ENCODE measurements at places on chromosomes 5 and 9.

GRCh38 chr5:164708831-164709230 is 1203.4 kb downstream of the MAT2B start:
- no peak for DNase-seq

GRCh38 chr5:155189981-155190380 is 176.4 kb downstream of the KIF4B start:
- no peak for DNase-seq

GRCh38 chr9:69861011-69861410 is 40.4 kb downstream of the CFAP95 start:
- no peak for DNase-seq

GRCh38 chr5:122906768-122907167 is 61.4 kb downstream of the SNX24 start:
- no peak for DNase-seq

DNA sequence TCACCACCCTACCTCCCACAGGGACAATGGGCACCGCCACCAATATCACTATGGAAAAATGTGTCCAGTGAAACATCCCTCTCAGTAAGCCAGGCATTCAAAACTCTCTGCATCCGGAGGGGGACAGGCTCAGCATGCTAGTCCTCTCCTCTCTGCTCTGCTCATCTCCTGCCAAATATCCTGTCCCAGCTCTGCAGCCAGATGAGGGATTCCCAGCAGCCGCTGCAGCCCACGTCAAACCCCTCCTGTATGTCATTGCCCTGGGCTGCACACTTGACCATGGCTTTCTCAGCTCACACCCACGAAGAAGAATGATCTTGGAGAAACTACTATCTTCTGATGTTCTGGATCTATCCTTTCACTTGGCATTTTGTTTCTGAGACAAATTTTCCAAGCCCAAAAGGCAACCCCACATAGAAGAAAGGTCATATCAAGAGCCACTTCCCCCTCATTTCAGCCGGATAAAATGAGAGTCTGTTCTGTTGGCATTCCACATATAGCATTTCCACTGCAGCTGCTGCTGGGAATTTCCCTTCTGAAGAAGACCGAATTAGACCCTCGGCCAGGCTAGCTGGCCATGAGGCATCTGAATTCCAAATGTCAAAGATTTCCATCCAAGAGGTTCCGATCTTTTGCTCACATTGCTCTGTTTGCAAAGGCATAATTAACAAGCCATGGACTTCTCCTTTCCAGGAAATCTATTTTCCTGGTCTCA is 338.0 kb downstream of the ACTL7B start:
- DNase-seq = no peak

- no peak for DNase-seq
Measured at GRCh38 chr9:108411632-108412031, 444.2 kb downstream of the ACTL7B start.

- no peak for DNase-seq
Measured at GRCh38 chr5:159821461-159821940, 94.8 kb upstream of the ADRA1B start.

DNA sequence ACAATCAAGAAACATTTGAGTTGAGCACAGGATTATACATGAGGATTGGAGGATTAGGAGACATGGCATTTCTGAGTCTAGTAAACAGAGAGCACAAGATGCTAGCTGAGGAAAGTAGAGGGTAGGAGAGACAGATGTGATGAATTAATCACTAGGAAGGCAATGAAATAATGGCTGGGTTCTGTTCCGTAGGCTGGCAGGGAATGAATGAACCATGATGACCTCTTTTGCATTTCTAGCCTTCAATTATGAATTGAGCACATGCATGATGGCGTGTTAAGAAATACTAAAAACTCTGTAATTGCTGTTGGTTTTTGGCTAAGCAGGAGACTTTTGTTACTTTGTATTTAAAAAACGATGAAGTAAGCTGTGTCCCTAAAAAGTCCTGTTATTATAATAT is 420.0 kb upstream of the TLE4 start:
- no peak for DNase-seq

GRCh38 chr5:59516161-59516560 is 377.4 kb downstream of the PDE4D start:
- no peak for DNase-seq

- no peak for DNase-seq
Measured at GRCh38 chr5:154288145-154288544, 97.6 kb downstream of the GALNT10 start.

GRCh38 chr9:113566016-113566711 is 102.6 kb downstream of the RGS3 start:
- DNase-seq = no peak

DNA sequence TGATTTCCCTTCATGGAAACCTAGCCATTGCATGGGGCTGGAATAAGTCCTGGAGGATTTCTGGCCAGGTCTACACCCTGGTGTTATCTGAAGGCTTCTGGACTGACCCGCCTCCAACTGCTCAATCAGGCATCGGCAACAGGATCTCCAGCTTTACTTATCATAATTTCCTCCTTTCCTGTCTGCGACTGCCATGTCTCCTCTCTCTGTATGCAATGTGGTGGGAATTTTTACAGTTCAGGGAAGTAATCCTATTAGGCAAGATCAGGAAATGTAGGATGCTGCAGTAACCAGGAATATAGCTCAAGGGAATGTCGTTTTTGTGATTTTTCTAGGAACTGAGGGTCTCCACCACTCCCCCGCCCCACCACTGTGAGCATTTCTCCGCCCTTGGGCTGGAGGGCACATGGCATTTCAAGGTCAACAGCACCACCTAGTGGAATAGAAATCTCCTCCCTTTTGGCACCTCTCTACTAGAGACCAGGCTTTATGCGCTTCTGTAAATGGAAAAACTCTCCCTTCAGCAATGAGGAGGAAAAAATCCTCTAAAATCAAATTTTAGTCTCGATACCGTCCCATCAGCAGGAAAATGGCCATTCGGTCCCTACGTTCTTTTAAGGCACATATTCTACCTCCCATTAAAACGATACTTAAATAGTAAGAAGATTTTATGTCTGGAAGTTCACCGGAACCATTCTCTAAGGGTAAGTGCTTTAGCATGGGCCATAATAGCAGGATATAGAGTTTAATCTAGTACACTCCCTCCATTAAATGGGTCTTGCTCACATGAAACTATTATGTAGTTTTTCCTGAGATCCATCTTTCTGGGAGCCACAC is 93.0 kb downstream of the YTHDC2 start:
- DNase-seq = peak; percentile 50

DNA sequence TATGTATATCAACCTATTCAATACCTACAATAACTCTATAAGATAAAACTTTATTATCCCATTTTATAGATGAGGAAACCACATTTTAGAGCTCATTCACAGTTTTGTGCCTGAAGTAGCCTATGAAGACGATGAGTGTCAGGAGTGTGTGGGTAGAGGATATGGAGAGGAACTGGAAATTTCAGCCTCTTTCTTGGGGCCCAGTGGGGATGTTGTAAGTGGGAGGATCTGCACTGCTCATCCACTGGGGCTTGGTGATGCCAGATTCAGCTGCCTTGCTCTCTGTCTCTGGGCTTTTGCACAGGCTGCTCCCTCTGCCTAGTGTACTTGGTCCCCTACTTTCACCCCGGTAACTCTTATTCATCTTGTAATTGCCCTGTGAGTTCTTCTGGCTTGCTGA is 194.7 kb downstream of the SREK1 start:
- no peak for DNase-seq

- no peak for DNase-seq
Measured at GRCh38 chr9:14849851-14850250, 60.4 kb downstream of the FREM1 start.

DNA sequence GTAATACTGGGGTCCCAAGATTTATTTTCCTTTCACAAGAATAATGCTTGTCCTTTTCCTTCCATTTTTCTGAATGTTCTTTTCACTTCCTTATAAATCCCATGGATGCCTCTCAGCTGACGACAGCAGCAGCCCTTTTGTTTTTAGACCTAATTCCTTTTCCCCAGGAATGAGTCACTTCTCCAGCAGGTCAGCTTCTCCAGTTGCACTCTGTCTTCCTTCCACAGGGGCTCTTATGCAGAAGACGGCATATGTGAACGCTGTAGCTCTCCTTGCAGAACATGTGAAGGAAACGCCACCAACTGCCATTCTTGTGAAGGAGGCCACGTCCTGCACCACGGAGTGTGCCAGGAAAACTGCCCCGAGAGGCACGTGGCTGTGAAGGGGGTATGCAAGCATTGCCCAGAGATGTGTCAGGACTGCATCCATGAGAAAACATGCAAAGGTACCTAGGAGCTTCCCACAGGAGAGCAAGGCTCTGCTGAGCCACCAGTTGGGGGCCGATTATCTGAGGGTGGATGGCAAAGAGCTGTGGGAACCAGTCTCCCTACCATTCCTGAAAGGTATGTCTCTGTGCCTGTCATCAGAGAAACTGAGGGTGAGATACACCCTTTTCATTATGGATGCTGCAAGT is 72.9 kb downstream of the RFK start:
- DNase-seq = no peak

DNA sequence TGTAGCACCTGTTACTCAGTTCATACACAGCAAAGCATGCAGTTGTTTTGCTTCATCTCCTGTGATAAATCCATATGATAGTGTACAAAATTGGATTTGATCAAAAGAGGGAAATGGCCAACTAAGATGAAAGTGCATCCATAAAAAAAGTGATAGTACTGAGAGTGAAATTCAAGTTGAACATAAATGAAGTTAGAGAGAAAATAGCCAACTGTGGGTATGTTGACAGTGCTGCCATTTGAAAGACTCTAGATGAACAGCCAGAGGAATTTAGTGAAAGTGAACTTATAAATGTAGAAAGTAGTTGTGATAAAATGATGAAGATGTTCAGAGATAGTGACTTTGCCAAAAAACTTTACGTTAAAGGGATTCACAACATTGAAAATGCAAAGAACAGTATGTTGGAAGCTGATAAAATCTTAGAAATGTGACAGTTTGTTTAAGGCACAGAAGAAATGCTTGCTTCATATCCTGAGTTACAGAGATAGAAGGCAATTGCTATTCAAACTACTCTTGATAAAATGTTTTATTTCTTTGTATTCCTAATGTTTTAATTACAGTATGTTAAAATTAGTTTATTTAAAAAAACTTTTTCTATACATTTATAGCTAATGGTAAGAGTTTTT is 119.7 kb downstream of the DMXL1 start:
- no peak for DNase-seq

DNA sequence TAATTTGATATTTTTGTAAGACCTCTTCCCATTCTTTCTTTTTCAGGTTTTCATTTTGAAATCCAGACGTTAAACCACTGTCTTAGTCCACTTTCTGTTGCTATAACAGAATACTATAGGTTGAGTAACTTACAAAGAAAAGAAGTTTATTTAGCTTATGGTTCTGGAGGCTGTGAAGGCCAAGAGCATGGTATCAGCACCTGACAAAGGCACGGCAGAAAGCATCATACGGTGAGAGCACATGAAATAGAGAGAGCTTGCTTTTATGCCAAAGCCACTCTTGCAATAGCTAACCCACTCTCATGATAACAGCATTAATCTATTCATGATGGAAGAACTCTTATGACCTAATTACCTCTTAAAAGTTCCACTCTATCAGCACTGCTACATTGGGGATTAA is 255.6 kb upstream of the PDE4D start:
- no peak for DNase-seq

- DNase-seq = no peak
Measured at GRCh38 chr5:51347704-51348103, 35.5 kb upstream of the ISL1 start.

DNA sequence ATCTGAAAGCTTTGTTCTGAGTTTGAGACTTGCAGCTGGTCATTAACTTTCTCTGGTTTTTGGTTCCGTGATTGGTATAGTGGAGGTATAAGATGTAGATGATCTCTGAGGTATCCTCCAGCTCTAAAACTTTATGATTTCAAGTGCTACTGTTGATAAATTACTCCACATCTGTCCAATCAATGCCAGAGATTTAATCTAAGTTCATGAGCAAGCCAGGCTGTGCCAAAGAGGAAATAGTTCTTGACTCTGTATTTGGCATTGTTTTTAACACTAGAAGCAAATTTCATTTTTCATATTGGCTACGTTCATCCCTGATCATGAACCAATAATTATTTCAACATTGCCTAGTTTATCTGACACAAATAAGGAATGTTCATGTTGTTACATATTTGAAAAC is 28.5 kb upstream of the CHD1 start:
- DNase-seq = no peak

DNA sequence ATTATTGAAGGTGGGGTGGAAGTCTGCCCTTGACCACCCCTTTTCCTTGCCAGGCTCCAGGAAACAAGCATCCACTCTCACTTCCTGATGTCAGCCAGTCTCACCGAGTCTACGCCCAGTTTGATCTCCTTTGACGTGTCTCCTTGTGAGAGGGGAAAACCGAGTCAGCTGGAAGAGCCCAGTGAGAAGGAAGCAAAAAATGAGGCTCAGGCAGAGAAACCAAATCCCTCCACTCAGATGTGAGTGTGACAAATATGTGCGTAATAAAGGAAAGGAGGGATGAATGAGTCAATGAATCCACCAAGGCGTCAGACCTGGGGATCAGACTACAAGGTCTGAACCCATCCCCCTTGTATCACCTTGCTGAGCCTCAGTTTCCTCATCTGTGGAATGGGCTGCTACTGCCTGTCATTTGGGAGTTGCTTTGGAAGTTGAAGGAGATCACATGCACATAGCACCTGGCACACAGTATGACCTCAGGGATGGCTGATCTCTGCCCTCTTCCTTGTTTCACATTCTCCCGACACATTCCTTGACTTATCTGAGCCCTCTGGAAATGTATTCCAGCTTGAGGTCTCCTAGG is 61.3 kb upstream of the XPA start:
- no peak for DNase-seq

DNA sequence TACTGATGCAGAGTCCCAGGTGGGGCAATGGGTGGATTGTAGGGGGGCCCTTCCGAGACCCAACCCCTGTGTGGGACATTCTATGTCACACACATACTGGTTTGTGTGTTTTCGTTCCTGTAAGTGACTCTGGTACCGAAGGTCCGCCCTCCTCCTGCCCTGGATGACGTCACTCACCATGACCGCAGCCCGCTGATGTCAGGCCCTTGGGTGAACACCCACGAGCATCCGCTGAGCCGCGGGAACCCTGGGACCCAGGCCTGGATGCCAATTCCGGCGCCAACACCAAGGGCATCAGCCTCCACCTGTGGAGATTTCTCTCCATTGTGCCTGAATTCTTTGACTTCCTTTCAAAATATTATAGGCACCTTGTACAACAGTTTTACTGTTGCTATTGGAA is 184.3 kb downstream of the MTRR start:
- no peak for DNase-seq

Data from CD4-positive, alpha-beta T cell treated with Interleukin-6 for 4 hours (primary cell).